ENCODE measurements at places on chromosomes 6 and 20.

GRCh38 chr6:120876931-120877330, 457.3 kb downstream of the TBC1D32 start:
- no peak for DNase-seq

- DNase-seq = no peak
Observed at GRCh38 chr6:124800222-124800621, 162.0 kb upstream of the RNF217 start.

GRCh38 chr20:3553663-3554062, 82.8 kb downstream of the ATRN start:
- no peak for DNase-seq

DNA sequence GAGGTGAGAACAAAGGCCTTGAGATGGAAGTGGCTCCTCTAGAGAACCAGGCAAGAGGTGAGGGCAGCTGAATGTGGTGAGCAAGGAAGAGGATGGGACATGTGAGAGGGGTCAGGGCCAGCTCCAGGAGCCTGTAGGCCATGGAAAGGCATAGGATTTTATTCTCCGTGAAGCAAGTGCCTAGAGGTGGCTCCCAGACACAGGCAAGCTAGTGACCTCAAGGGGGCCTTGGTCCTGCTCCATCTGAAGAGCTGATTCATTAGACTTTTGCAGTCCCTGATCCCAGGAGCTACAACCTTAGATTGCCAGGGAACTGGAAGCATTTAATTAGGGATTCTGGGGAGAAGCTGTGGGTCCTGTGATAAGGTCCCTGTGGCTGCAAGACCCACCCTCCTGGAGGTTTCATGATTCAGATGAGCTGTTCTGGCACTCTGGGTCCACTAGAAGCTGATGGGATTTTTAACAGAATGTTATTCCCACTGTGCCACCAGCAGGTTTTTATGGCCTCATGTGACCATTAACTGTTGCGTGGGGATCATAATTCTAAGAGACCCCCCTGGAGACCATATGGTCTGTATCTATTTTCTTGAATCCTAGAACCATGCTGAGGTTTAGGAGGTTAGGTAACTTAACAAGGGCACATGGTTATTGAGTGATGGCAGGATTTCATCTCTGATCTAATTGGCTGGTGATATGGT, 90.5 kb downstream of the ELOVL5 start:
- DNase-seq = no peak

Measured in activated CD8-positive, alpha-beta memory T cell treated with anti-CD3 and anti-CD28 coated beads for 1 hour (primary cell).